Esophagus squamous epithelium (tissue), 5 donors: ENCODE measurements at places on chromosomes 5 and 9. TPM values are rescaled to one million over a fixed set of nuclear protein-coding genes. Genes with fewer than 3 reads are reported as not detected.

- peaks cover 73% of the 10 kb centered on the region for H3K4me1 ChIP-seq
- no peak overlapping the region for H3K4me3 ChIP-seq
- peaks cover 28% of the 10 kb centered on the region for H3K36me3 ChIP-seq
- DNase-seq, result no peak
Observed at GRCh38 chr9:109098171-109098959, 21.4 kb downstream of the TMEM245 start.

DNA sequence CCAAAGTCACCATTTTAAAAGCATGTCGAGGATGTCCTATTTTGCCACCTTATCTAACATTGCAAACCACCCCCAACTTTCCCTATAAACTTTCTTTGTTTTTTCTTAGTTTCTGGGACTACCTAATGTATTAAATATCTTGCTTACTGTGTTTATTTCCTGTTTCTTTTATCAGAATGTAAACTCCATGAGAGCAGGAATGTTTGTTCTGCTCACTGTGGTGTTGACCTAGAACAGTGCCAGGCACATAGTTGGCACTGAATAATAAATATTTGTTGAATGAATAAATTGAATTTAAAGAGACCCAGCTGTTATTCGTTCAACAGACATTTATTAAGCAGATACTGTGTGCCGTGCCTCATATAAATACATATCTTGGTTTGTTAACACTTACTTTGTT is 35.2 kb downstream of the MACIR start:
- H3K27ac ChIP-seq, result no peak overlapping the region
- no peaks in the 10 kb centered on the region for H3K36me3 ChIP-seq
- no peak overlapping the region for H3K4me3 ChIP-seq
- no peaks in the 10 kb centered on the region for H3K27me3 ChIP-seq
- H3K4me1 ChIP-seq, result no peaks in the 10 kb centered on the region

DNA sequence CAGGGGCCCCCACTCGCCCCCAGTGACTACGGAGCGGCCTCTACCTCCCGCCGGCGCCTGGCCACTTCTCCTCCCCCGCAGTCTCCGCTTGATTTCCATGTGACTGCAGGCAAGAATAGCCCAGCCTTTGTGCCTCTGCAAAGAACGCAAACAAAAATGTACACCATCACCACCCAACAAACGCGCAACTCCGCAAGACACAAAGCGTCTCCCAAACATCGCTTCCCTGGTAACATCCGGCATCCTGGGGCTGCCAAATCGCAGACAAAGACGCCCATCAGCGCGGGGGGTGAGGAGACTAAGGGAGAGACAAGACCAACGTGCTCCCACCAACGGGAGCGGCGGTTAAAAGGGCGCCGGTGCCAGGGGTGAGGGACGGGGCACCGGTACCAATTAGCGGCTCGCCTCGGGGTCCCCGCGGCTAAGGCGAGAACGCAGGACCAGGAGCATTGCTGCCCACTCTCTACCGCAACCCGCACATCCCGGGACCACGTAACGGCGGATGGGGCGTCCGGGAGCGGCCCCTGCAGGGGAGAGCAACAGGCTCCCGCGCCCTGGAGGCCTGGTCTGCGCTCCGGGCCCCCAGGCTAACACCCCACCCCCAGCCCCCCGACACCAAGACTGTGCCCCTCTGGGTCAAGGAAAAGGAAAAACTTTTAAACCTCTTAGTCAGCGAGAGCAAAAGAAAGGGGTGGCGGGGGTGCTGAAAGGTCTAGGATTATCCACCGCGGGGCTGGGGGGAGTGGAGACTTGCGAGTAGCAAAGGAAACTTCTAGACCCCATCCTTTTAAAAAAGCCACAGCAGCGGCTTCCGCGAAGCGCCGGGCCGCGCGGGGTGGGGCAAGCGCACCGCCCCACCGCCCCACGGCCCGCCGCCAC is 885 bp downstream of the MPDZ start:
- peak overlapping the region; percentile 84 for H3K27ac ChIP-seq
- no peak for DNase-seq
- peaks cover 36% of the 10 kb centered on the region for H3K4me1 ChIP-seq
- peak overlapping the region; percentile 51 for H3K4me3 ChIP-seq

- H3K27ac ChIP-seq, result peak overlapping the region; percentile 98
- H3K36me3 ChIP-seq, result no peaks in the 10 kb centered on the region
- no peaks in the 10 kb centered on the region for H3K27me3 ChIP-seq
- peak overlapping the region; percentile 54 for H3K4me3 ChIP-seq
- H3K4me1 ChIP-seq, result peaks cover 69% of the 10 kb centered on the region
- DNase-seq, result no peak
Observed at GRCh38 chr9:129483415-129484351, 137.2 kb downstream of the C9orf50 start.

GRCh38 chr9:94714494-94714893 is 12.0 kb upstream of the AOPEP start:
- DNase-seq, result no peak
- H3K27me3 ChIP-seq, result no peaks in the 10 kb centered on the region
- H3K36me3 ChIP-seq, result no peaks in the 10 kb centered on the region
- H3K4me3 ChIP-seq, result no peak overlapping the region
- H3K4me1 ChIP-seq, result no peaks in the 10 kb centered on the region
- H3K27ac ChIP-seq, result no peak overlapping the region

DNA sequence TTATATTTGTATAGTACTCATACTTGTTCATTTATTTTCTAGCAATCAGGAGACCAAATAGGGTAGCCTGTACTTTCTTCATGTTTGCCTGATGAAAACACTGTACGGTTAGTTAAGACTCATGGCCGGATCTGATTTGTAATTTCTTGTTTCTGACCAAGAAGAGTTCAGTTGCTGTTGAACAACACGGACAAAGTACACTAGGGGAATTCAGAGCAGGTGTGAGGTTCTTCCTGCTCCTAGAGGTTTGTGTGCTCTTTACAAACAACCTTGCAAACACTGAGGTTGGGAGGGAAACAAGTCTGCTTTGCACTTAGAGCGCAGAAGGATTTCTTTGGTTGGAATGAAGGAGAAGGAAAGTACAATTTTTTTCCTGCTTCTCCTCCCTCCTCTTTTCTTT is 69.7 kb downstream of the TRIO start:
- no peaks in the 10 kb centered on the region for H3K36me3 ChIP-seq
- no peak for DNase-seq
- no peaks in the 10 kb centered on the region for H3K27me3 ChIP-seq
- H3K27ac ChIP-seq, result peak overlapping the region; percentile 46
- H3K4me1 ChIP-seq, result peaks cover 62% of the 10 kb centered on the region
- H3K4me3 ChIP-seq, result no peak overlapping the region

DNA sequence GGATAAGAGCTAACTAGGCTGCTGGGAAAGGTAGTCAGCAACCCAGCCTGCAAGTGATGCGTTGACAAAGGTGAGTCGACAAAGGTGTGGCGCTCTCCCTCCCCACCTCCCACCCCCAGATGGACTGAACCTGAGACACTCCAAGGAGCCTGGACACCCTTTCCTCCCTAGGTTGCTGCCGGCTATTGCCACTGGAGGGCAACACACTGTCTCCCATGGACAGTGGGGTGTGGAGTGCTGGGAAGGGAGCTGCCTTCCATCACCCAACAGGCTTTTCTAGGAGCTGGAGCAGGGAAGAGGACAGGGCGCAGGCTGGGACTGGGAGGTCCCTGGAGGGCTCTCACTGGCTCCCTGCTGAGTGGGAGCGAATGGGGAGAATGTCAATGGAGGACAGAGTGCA is 75.4 kb upstream of the ARAP3 start:
- no peaks in the 10 kb centered on the region for H3K4me1 ChIP-seq
- H3K27ac ChIP-seq, result no peak overlapping the region
- no peaks in the 10 kb centered on the region for H3K27me3 ChIP-seq
- H3K36me3 ChIP-seq, result no peaks in the 10 kb centered on the region

GRCh38 chr5:140148508-140148907 is 22.8 kb downstream of the IGIP start:
- H3K4me1 ChIP-seq, result peaks cover 17% of the 10 kb centered on the region
- H3K27ac ChIP-seq, result no peak overlapping the region
- no peaks in the 10 kb centered on the region for H3K36me3 ChIP-seq
- H3K4me3 ChIP-seq, result no peak overlapping the region
- no peaks in the 10 kb centered on the region for H3K27me3 ChIP-seq

DNA sequence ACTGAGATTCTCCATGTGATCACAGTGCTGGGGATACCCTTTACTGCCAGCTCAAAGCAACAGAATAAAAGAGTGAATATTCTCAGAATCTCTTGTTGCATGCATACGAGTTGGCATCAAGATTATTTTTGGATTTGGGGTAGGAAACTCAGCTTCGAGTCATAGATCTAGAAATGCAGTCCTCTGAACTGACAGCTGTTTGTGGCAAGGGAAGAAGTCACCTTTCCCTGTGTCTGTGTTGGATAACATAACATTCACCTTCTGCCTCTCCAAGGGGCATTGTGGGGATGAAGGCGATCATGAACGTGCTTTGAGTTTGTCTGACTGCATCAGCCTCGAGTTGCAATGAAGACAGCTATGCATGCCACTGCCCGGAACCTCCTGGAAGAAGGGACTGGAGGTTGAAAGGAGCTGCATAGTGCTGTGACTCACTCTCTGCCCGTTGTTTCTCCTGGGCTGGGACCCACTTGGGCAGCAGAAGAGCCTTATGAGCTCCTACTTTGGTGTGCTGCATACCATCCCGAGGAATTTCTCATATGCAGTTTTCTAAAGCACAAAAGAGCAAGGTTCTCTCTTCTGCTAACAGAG is 231.7 kb downstream of the ARHGAP26 start:
- no peaks in the 10 kb centered on the region for H3K27me3 ChIP-seq
- no peak overlapping the region for H3K4me3 ChIP-seq
- H3K36me3 ChIP-seq, result no peaks in the 10 kb centered on the region
- H3K27ac ChIP-seq, result peak overlapping the region; percentile 2
- peaks cover 10% of the 10 kb centered on the region for H3K4me1 ChIP-seq
- no peak for DNase-seq

- no peaks in the 10 kb centered on the region for H3K27me3 ChIP-seq
- peaks cover 57% of the 10 kb centered on the region for H3K4me1 ChIP-seq
- H3K36me3 ChIP-seq, result no peaks in the 10 kb centered on the region
- H3K27ac ChIP-seq, result peak overlapping the region; percentile 71
Observed at GRCh38 chr5:91283899-91284298, 99.2 kb downstream of the ARRDC3 start.

DNA sequence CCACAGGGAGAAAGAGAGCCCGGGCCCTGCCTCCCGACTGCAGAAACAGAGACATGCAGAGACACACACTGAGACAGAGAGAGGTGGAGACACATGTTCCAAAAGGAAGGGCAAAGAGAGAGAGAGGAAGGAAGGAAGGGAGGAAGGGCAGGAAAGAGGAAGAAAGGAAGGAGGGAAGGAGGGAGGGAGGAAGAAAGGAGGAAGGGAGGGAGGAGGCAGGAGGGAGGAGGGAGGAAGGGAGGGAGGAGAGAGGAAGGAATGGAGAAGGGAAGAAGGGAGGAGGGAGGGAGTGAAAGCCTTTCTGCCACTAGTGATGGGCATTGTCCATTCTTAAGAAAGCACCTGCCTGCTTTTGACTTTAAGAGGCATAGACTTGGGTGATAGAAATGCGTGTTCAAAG is 31.8 kb upstream of the FIBCD1 start:
- H3K36me3 ChIP-seq, result no peaks in the 10 kb centered on the region
- no peak for DNase-seq
- no peaks in the 10 kb centered on the region for H3K27me3 ChIP-seq
- H3K27ac ChIP-seq, result no peak overlapping the region
- H3K4me1 ChIP-seq, result no peaks in the 10 kb centered on the region
- H3K4me3 ChIP-seq, result no peak overlapping the region

DNA sequence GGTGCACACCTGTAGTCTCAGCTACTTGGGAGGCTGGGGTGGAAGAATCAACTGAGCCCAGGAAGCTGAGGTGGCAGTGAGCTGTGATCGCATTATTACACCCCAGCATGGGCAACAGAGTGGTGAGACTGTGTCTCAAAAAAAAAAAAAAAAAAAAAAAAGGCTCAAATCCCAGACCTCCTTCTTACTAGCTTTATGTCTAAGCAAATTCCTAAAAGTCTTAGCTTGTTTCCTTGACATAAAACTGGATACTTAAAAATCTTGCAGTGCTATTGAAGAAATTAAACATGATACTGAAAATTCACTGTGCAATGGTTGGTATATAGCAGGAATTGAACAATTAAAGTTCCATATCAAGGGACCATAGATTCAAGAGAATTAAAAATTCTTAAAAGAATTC is 45.0 kb downstream of the PCDHGC5 start:
- H3K27me3 ChIP-seq, result no peaks in the 10 kb centered on the region
- DNase-seq, result no peak
- H3K36me3 ChIP-seq, result peaks cover 72% of the 10 kb centered on the region
- H3K4me1 ChIP-seq, result peaks cover 10% of the 10 kb centered on the region
- no peak overlapping the region for H3K27ac ChIP-seq

SMIM33 gene
- total RNA-seq, result not detected

GKAP1 gene
- 2.1 TPM for total RNA-seq

FIBCD1 gene
- not detected for total RNA-seq

GDNF gene
- total RNA-seq, result not detected

DMRT3 gene
- not detected for total RNA-seq

BAAT gene
- not detected for total RNA-seq
